ENCODE measurements at places on chromosomes 3 and 15.

- peak; percentile 55 for DNase-seq
Measured at GRCh38 chr15:89361451-89362202, 27.0 kb upstream of the POLG start.

DNA sequence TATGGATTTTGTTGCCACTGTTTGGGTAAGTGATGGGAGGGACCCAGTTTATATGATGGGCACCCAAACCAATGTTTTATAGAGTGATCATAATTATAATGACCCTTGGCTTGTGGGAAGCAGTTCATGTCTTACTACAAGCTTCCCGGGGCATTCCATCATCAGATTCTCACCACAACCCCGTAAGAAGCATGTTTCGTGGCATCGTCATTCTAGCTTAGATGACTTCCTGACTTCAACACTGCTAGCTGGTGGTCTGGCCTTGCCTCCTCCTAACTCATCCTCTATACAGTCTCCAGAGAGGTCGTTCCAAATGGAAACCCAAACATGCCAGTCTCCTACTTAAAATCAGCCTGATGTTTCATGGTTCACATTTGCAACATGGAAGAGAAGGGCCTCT lies 226.9 kb downstream of the ADAMTS9 start:
- no peak for DNase-seq

GRCh38 chr3:126851934-126852333 lies 131.0 kb upstream of the PLXNA1 start:
- no peak for DNase-seq

DNA sequence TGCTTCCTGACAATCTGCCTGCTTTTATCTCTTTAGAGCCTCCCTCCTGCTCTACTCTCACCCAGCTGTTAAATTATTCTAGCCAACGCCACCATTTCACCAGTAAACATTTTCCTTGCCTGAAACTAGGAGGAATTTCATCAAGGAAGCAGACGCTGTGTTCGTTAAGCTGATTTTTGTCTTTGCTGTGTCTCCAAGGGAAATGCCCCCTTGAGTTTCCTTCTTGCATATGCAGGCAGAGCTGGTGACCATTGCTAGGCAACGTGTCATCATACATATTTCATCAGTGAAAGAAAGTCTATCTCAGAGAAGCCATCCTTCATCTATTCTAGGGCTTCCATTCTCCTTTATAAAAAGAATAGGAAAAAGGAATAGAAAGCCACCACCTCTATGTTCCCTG lies 87.0 kb upstream of the ST8SIA2 start:
- DNase-seq = no peak

DNA sequence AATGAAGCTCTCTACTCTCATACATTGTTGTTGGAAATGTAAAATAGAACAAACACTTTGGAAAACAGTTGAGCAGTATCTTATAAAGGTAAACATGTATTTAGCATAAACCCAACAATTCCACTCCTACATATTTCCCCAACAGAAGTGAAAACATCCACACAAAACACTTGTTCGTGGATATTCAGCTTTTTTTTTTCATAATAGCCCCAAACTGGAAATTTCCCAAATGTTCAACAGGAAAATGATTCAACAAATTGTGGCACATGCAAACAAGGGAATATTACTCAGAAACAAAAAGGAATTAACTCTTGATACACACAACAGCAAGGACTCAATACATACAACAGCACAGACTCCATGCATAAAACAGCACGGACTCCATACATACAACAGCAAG lies 28.5 kb downstream of the RFTN1 start:
- DNase-seq = no peak

DNA sequence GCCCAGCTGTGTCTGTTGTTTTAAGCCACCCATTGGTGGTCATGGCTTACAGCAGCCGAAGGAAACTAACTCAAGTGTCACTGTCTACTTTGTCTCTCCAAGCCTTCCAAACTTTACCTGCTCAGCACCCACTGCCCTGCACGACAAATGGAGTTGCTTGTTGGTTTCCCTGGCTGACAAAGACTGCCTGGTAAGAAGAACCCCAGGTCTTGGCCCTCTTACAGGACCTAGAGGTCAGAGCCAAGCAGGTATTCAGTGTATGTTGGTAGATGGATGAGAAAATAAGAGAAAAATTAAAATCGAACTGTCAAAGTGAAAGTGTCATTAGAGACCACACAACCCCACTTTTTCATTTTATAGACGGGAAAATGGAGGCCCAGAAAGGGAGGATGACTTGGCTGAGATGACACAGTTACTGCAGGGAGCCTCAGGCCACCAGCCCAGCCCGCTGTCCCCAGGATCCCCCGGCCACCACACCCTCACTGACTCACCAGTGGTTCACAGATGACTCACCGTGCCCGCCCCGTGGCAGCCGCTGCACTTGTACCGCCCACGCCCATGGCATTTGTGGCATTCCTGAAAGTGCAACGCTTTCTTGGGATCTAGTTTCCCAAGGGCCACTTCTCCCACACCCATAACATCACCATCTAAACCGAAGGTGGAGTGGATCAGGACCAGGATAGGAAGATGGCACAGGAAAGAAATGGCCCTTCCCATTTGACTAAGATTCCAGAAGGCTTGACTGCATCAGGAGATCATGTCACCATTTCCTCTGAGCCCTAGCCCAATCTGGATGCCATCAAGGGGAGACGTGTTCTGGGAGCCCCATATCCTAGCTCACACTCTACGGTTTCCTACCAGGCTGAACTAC lies 15.2 kb downstream of the SSUH2 start:
- peak; percentile 72 for DNase-seq

DNA sequence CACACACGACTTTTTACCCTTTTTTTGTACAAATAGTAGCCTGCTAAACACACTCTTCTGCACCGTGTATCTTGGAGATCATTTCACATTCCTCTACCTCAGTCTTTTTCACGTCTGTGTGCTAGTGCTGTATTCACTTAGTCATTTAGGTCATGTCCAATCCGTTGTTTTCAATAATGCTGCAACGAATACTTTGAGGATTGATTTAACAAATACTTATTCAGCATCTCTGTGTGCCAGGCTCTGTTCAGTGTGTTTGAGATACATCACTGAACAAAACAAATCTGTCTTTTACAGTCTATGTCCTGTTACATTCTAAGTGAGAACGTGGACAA lies 882 bp downstream of the JMJD7 start:
- DNase-seq = no peak

DNA sequence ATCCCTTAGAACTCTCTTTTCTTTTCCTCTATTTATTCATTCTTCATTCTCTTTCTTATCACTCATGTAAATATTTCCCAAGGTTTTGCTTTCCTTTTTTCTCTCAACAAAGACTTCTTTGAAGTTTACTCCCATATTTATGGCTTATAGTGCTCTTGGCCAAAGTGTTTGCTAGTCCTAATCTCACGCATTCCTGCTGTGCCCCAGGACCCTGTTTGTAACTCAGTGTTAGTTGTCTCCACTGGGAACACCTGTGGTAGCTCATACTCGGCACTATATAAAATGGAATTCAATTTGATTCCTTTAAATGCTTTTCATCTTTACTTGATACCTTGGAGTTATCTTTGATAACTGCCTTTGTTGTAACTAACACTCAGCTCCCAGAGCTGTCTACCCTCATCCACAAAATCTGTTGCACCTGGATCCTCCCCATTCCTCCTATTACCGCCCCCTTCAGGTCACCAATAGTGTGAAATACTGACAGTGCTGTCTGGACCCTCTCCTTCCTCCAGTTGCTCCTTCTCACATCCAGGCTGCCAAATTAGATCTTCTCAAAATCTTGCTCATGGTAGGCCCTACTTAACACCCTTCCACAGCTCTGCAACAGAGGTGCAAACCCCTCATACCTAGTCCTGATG lies 76.8 kb downstream of the TIGIT start:
- DNase-seq = no peak

DNA sequence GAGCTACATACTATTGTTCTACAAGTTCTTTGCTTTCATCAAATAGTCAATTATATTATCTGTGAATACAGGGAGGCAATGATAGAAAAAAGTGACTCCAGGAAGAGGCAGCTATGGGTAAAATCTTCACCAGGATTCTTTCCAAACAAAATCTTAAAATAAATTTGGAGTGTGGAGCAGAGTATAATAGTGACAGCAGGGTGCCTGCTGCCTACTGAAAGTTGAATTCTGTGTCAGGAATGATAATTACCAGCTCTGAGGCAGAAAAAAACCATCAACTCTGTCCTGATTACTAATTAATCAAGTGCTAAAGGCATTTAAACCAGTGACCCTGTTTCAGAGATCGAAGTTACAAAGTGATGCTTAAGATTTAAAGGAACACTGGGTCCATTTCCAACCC lies 148.0 kb downstream of the DIPK2A start:
- DNase-seq = no peak

DNA sequence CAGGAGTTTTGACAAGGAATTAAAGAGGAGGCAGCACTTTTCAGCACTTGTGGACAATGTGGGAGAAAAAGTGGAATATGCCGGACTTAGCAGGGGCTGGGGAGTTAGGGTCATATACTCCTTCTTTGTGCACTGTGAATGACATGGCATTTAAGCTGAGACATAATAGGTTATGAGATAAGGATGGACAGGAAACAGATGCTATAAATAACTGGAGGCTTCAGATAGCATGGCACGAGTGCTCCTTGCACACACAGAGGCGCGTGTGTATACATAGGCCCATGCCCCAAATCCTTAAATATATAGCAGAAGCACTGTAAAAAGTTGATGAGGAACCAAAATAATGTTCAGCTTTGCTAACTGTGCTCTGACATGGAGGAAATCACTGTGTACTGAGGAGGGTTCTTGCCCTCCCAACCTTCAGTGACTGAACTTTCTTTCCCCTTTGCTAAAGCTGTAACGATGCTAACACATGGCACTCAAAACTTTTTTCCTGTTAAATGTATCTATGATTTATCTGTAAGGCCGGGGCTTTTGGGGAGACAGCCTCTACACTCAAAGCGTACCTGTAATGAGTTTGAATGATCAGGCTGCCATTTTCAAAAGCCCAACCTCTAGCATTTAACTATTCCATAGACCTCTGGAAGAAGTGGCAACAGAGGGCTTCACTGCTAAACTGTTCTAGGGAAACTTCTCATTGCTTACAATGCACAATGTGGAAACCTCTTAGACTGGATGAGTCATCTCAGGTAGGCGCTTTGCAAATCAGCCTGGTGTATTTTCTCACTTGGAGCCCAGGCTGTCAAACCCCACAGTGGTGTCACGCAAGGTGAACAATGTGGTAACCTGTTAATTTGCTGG lies 784.6 kb downstream of the NR2F2 start:
- DNase-seq = no peak

GRCh38 chr3:58484722-58485069 lies 7.2 kb upstream of the KCTD6 start:
- no peak for DNase-seq

- DNase-seq = peak; percentile 42
Measured at GRCh38 chr15:38440353-38441129, 13.4 kb upstream of the FAM98B start.

DNA sequence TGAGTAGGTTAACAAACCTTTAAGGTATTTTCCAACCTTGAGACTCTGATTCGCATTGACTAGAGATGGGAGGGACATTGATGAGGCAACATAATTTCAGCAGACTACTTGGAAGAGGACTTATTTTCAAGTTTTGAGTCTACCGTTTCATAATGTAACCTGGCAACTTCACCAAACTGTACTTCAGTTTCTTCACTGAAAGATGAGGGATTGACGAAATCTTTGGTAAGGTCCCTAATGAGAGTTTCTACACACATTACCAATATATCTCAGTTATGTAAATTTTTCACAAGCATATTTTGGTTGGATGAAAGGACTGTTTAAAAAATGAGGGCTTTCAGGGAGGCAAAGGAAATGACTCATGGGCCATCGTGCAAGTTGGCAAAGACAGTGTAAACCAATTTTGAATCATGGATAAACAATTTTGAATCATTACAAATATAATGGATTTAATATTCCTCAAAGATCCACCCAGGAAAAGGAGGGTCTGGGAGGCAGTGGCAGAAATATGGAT lies 28.7 kb upstream of the SEMA6D start:
- DNase-seq = no peak

DNA sequence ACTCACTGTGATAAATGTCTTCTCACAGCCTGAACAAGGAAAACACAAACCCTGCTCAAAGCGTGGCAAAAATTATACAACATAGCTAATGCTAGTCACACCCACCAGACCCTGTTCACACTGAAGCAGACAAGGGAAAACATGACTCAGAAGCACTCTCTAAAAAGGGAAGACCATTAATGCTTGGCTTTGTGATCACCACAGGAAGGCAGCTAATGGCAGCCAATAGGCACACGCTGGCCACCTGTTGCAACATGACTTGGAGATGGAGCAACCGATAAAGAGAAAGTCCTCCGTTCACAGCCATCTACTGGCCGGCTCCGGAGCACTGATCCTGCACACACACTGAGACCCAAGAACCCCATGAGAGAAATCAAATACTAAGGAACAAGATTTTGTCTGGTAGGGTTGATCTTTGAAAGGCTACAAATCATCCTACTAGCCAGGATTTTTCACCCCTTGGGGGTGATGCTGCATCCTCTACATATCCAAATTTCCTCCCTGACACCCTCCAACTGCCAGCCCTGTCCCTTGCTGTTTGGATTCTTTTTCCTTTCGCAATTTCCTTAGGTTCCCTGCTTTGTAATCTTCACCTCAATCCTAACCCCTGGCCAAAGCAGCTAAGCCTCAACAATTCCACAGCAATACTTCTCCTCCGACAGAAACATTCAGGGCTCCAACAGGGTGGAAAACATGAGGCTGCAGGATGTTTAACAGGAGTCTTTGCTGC lies 3.2 kb downstream of the ZXDC start:
- no peak for DNase-seq

GRCh38 chr3:126180477-126181397 lies at the start of gene ALDH1L1:
Gene ALDH1L1 (minus strand): TSS chr3:126180586. CDS start chr3:126160979, 19,607 bp downstream.
- DNase-seq = no peak

DNA sequence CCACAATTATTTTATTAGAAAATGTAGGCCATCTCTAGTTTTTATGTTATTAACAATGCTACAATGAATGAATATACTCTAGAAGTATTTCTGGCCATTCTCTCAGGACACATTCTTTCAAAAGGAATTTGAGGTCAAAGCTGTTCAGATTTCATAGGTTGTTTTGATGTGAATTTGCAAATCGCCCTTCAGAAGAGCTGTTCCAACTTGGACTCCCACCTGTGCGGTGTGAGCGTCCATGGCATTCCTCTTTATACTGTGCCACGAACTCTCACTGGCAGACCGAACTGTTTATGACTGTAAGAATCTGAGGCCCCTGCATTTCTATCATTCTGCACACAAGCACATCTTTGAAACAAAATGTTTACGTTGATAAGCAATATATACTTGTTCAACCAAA lies 18.6 kb upstream of the SLC24A5 start:
- no peak for DNase-seq

DNA sequence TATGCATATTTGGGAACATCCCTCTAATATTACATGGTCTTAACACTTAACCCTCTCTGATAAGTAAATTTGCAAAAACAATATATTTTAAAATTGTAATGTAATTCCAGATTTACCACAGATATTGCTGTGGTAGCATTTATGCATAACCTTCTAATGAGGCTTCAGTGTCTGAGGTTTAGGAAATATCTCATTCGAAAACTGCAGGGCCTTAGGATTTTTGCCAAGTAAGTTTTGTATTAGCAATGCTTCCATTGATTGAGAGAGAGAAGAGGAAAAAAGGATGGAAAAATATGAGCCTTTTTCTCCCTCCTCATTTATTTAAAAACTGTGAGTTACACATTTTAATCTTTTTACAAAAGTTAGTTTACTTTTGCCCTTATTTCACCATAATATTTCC lies 294.6 kb downstream of the EPHA3 start:
- DNase-seq = no peak
